Right atrium auricular region (tissue), 2 donors: ENCODE measurements at places on chromosomes 12 and 14.
A peak's percentile ranks its signal among the peaks of the same experiment; 100 is the strongest.

DNA sequence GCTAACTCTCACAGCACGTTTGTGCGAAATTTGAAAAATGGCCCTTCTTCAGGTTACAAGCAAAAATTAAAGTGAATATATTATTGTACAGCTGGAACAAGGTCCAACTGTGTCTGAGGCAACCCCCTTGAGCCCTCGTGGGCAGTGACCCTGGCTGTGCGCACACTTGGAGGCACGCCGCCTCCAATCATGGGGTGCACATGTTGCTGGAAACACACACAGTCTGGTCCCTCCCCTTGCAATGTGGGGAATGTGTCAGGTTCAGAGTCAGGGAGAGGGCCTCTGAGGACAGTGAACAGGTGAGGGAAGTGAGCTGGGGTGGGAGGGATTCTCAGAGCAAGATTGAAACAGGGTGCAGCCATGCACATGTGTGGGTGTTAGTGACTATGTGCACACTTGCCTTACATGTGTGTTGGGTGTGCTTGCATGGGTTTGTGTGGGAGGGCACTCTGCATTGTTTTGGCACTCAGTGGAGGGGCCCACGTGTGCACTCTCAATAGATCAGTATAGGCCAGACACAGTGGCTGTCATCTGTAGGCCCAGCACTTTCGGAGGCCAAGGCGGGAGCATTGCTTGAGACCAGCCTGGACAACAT, 9.6 kb downstream of the TSPAN9 start:
- H3K27me3 ChIP-seq = no peaks in the 10 kb centered on the region
- H3K27ac ChIP-seq = no peak overlapping the region
- H3K4me1 ChIP-seq = peaks cover 82% of the 10 kb centered on the region
- H3K36me3 ChIP-seq = no peaks in the 10 kb centered on the region
- H3K4me3 ChIP-seq = no peak overlapping the region

- H3K27me3 ChIP-seq = no peaks in the 10 kb centered on the region
- no peak overlapping the region for H3K27ac ChIP-seq
- no peaks in the 10 kb centered on the region for H3K36me3 ChIP-seq
- no peak overlapping the region for H3K4me3 ChIP-seq
These were observed 525.2 kb upstream of the CCDC196 start for GRCh38 chr14:65961004-65961403.

DNA sequence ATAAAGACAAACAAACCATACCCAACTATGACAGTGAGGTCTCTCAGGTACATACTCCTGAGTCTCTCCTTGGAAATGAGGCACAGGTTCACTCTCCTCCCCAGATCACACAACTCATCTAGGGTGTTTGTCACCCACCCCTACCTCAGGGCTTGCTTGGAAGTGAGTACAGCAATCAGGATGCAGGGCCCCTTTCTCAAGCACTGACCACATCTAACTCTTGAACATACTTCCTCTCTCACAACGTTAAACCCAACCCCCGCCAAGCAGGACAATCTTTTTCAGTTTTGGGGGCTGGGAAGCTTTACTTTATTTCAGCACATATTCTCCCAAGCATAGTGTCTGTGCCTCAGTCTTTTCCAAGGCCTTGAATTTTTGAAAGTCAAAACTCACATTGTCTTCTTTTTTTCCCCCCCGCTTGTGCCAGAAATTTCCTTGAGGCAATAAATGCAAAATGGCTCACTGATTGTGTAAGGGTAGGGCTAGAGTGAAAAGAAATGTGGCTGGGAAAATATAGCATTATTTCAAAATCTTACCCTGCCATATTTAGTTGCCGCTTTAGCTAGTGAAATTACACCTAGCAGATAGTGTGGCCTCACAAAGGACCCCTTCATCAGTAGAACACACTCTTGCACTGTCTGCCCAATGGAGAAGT, 2.4 kb upstream of the GPR65 start:
- H3K27me3 ChIP-seq = no peaks in the 10 kb centered on the region
- H3K4me3 ChIP-seq = no peak overlapping the region
- no peaks in the 10 kb centered on the region for H3K36me3 ChIP-seq
- H3K4me1 ChIP-seq = no peaks in the 10 kb centered on the region

DNA sequence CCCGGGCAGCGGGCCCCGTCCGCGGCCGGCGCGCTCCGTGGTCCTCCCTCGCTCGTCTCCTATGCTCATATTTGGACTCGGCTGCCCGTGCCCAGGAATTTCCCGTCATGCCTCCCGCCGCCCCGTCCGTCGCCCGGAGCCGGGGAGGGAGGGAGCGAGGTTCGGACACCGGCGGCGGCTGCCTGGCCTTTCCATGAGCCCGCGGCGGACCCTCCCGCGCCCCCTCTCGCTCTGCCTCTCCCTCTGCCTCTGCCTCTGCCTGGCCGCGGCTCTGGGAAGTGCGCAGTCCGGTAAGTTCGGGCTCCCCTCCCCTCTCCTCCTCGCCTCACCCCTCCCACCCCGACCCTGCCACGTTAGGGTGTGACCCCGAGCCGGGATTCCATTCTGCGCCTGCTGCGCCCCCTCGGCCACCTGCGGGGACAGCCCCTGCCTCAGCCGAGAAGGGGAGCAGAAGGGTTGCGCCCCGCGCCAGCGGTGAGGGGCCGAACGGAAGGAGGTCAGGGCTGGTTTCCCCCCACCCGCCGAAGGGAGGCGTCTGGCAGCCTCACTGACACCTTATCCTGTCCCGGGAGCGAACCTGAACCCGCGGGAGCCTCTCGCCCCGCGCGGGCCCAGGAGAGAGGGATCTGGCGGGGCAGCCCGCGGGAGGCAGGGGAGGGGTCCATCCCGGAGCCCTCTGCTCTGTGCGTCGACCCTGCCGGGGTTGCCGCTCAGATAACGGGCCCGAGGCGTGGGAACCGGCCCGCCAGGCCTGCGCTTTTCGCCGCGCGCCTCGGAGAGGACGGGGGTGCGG, at the start of gene MSRB3:
Gene MSRB3 (plus strand): TSS at position 108 of the 793 bp plus-strand sequence. CDS start 29,897 bp downstream, outside the sequence.
- H3K36me3 ChIP-seq = no peaks in the 10 kb centered on the region
- H3K27ac ChIP-seq = peak within 1 kb of the TSS; percentile 97
- peak; percentile 73 for DNase-seq
- peaks cover 30% of the 10 kb centered on the region for H3K4me1 ChIP-seq
- H3K27me3 ChIP-seq = no peaks in the 10 kb centered on the region

- H3K36me3 ChIP-seq = no peaks in the 10 kb centered on the region
- no peaks in the 10 kb centered on the region for H3K4me1 ChIP-seq
- DNase-seq = no peak
- no peak overlapping the region for H3K4me3 ChIP-seq
- H3K27ac ChIP-seq = no peak overlapping the region
These were observed 316.4 kb downstream of the NOVA1 start for GRCh38 chr14:26281280-26281998.

- no peaks in the 10 kb centered on the region for H3K36me3 ChIP-seq
- no peak overlapping the region for H3K4me3 ChIP-seq
- no peaks in the 10 kb centered on the region for H3K27me3 ChIP-seq
- H3K4me1 ChIP-seq = peaks cover 21% of the 10 kb centered on the region
- peak overlapping the region; percentile 5 for H3K27ac ChIP-seq
- DNase-seq = no peak
These were observed 175.8 kb upstream of the PLXNC1 start for GRCh38 chr12:93972411-93973208.

DNA sequence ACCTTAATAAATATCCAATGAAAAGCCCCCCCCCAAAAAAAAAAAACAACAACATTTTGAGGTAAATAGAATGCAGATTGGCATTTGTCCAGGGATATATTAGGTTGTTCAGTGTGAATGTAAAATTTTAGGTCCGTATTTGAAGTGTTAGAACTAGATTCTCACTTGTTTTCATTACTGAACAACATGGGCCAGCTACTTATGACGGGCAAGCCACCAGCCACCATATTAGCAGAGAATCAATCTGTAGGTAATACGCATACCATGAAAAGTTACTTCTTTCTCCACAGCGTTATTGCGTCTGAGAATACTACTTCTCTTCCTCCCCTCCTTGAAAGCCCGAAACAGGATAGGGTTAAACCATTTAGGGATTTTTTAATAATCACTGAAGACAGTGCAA, 5.4 kb downstream of the FLRT2 start:
- DNase-seq = no peak
- no peak overlapping the region for H3K4me3 ChIP-seq
- H3K4me1 ChIP-seq = peaks cover 29% of the 10 kb centered on the region

- no peaks in the 10 kb centered on the region for H3K36me3 ChIP-seq
- H3K27ac ChIP-seq = no peak overlapping the region
- H3K4me1 ChIP-seq = no peaks in the 10 kb centered on the region
These were observed 2.7 kb downstream of the MYO1A start for GRCh38 chr12:57046947-57047890.

GRCh38 chr12:41074473-41074769, 113.7 kb upstream of the PDZRN4 start:
- no peak overlapping the region for H3K27ac ChIP-seq
- H3K4me3 ChIP-seq = no peak overlapping the region
- H3K27me3 ChIP-seq = no peaks in the 10 kb centered on the region
- no peaks in the 10 kb centered on the region for H3K36me3 ChIP-seq
- H3K4me1 ChIP-seq = no peaks in the 10 kb centered on the region

DNA sequence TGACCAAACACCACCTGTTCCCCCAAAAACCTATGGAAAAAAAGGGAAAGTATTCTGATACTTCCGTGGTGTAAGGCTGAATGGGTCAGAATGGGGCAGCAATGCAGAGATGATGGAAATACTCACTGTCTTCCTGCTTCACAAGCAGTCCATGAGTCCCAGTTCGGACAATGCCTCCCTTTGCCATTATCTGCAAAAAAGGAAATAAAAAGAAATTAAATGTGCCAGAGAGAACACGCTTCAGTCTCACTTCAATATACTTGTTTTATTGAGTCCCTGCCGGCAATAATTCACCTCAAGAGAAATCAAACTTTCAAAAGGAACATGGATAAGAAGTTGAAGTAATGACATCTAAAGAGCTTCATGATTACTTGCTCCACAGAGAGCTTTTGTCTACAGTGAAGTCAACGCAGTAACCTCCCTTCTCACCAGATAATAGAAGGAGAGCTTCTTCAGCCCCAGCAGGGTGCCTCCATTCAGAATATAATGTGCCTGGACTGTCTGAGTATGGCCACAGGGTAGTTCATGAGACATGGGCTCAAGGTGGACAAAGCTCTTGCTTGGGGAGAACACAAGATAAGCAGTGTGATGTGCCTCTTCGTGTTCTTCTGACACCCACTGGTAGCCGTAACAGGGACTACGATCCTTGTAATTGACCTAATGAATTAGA, 14.6 kb downstream of the A2M start:
- DNase-seq = no peak
- H3K36me3 ChIP-seq = peaks cover 98% of the 10 kb centered on the region
- no peak overlapping the region for H3K27ac ChIP-seq
- no peak overlapping the region for H3K4me3 ChIP-seq

DNA sequence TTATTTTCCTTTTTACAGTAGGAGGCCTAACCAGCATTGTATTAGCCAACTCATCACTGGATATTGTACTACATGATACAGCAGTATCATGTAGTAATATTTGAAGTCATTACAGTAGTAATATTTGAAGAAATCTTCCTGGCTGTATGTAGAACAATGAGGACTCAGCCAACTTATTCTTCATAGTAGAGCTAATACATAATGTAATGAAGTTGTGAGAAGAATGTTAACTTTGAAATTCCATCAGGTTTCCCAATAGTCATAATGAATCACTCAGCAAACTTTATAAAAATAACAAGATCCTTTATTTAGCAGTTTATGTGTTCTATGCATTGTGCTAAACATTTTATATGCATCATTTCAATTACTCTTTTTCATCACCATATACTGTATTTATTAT, 61.8 kb downstream of the LRRK2 start:
- no peak for DNase-seq
- H3K4me1 ChIP-seq = no peaks in the 10 kb centered on the region
- H3K36me3 ChIP-seq = peaks cover 39% of the 10 kb centered on the region
- no peak overlapping the region for H3K4me3 ChIP-seq
- H3K27ac ChIP-seq = no peak overlapping the region
- no peaks in the 10 kb centered on the region for H3K27me3 ChIP-seq

DNA sequence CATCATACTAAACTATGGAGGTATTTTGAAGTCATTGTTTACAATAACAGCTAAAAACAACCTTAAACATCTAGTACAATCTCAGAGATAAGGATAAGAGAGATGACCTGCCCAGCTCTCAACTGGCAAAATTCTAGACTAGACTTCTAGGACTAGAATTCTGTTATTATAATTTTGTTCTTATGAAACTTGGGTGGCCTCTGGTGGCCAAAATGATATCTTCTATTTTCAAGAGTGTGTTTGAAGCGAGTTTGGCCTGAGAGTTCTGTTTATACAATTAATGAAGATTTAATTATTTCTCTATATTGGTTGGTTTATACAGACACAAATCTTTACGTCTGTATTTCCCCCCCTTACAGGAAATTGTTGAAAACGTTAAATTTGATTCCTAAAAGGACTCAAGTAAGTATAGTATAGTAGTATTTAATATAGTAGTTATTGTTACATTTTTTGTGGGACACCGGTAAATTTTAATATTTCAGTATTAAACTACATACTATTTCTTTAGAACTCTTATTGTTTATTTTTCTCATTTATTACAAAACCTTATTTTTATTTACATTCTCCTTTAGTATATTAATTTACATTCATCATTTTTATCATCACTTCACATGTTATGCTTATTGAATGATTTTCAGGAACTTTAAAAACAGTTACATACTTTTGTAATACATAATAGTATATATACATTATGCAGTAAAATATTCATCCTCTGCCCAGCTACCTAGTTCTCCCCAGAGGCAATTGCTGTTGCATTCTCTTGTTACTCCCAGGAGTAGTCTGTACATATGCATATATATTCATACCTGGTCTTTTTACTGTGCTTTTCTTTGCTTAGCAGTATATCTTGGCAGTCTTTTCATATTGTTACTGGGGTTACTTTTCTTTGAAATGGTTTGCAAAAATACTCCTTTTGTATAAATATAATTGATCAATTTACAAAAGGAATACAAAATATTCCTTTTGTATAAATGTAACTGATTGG, 6.6 kb downstream of the PPHLN1 start:
- H3K36me3 ChIP-seq = peaks cover 15% of the 10 kb centered on the region
- no peak for DNase-seq
- no peak overlapping the region for H3K4me3 ChIP-seq
- peaks cover 7% of the 10 kb centered on the region for H3K4me1 ChIP-seq

DNA sequence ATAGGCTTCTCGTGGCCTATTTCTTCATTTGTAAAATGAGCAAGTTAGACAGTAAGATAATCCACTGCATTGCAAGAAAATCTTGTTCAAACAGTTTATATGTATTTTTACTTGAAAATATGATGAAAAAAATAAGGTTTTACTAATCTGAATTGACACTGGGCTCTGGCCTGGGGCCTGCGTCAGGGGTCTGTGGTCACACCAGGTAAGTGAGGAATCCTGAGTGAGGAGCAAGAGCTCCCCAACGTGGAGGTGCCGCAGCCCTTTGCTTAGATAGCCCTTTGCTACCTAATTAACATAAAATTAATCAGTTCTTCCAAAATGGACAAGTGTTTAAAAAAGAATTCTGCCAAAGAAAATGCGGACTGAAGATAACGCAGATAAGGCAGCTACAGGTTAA, 39.1 kb upstream of the STAB2 start:
- H3K27me3 ChIP-seq = no peaks in the 10 kb centered on the region
- H3K27ac ChIP-seq = no peak overlapping the region
- DNase-seq = no peak
- no peaks in the 10 kb centered on the region for H3K36me3 ChIP-seq
- no peak overlapping the region for H3K4me3 ChIP-seq
- H3K4me1 ChIP-seq = no peaks in the 10 kb centered on the region
